ENCODE measurements at places on chromosomes 11 and 22.
A peak's percentile ranks its signal among the peaks of the same experiment; 100 is the strongest.

- no peak for DNase-seq
These were observed 408.7 kb downstream of the BRD1 start for GRCh38 chr22:49418943-49419342.

- DNase-seq, result no peak
These were observed 214.1 kb downstream of the TBC1D22A start for GRCh38 chr22:46976598-46976997.

GRCh38 chr11:76269247-76269646, 62.9 kb upstream of the WNT11 start:
- no peak for DNase-seq

DNA sequence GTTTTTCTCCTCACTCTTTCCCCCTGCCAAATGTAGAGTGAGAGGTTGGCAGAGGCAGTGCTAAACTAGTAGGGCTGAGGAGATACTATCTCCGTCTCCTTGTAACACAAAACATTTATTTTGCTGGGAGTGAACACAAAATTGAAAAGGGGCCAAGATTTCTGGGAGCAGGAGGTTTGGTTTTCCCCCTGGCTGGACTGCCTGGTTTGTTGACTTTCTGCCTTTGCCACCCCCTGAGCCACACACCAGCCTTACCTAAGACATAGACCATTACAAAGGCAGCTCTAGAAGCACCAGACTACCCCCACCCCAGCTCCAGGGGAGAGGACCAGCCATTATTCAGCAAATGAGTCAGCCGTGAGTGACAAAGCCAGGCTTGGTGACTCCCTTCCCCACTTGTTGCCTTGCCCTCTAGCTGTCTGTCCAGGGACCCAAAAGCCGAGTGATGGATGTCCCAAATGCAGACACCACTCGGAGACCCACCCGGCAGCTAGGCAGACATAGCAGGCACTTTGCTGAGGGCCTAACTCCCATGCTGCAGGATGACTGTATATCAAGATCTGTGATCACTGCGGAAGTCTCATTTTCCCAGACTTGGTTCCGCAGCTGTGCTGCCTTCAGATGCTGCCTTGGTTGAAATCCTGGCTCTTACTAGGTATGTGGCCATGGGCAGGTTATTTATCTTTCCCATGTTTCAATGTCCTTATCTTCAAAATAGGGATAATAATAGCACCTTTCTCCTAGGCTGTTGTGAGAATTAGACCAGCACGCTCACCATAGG, 17.7 kb upstream of the CDON start:
- peak; percentile 38 for DNase-seq

GRCh38 chr11:19409307-19409706, 168.6 kb upstream of the E2F8 start:
- no peak for DNase-seq

GRCh38 chr11:1917523-1918435, 1.7 kb upstream of the TNNT3 start:
- DNase-seq, result no peak

DNA sequence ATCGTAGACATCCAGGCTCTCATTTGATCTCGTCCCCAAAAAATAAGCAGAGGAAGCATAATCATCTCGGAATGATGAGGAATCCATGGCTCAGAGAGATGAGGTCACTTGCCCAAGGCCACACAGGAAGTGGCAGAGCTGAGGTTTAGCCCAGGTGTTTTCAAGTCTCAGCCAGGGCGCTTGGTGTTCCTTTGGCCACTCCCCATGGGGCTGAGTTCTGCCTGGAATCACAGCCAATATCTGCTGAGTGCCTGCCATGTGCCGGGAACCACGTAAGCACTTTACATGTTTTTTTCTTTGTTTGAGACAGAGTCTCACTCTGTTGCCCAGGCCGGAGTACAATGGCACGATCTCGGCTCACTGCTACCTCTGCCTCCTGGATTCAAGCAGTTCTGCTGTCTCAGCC, 29.5 kb upstream of the MYH9 start:
- no peak for DNase-seq

GRCh38 chr11:72524711-72525110, 90.4 kb upstream of the CLPB start:
- DNase-seq, result no peak

GRCh38 chr11:122365610-122366360, 249.8 kb upstream of the BLID start:
- DNase-seq, result no peak

GRCh38 chr22:32904044-32904443, 102.5 kb downstream of the TIMP3 start:
- no peak for DNase-seq

DNA sequence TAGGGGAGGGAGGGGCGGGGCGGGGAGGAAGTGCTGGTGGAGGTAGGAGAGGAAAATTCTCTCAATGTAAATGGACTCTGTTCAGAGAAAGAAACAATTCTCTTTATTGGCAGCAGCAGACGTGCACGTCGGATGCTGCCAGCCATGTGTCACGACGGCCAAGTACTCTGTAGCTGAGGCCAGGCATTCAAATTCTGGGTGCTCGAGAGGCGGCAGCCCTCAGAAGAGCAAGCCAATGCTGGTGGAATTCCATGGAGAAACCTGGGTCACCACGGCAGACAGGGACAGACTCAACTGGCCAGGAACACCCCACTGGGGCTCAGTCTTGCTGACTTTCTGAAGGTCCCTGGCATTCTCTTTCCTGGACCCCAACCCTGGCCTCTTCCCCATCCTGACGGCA, 90.8 kb downstream of the ABTB2 start:
- no peak for DNase-seq

- DNase-seq, result no peak
These were observed 54.0 kb downstream of the C11orf91 start for GRCh38 chr11:33646629-33647028.

DNA sequence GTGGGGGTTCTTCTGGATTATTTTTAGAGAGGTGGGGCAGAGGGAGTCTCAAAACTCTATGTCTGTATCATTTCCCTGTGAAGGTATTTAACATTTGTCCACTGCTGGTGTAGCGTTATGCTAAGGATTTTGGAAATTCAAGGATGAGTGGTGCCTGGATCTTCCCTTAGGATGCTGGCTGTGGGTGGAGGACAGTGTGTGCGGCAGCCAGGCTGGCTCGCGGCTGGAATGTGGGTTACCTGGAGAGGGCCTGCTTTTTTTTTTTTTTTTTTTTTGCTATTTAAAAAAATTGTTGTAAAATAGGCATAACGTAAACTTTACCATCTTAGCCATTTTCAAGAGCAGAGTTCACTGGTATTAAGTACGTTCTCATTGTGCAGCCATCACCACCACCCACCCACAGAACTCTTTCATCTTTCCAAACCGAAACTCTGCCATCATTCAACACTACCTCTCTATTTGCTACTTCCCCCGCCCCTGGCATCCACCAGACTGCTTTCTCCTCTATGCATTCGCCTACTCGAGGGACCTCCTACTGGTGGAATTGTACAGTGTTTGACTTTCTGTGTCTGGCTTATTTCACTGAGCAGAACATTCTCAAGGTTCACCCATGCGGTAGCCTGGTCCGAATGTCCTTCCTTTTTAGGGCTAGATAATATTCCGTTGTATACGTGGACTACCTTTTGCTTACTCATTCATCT, 67.1 kb downstream of the PARVB start:
- no peak for DNase-seq

DNA sequence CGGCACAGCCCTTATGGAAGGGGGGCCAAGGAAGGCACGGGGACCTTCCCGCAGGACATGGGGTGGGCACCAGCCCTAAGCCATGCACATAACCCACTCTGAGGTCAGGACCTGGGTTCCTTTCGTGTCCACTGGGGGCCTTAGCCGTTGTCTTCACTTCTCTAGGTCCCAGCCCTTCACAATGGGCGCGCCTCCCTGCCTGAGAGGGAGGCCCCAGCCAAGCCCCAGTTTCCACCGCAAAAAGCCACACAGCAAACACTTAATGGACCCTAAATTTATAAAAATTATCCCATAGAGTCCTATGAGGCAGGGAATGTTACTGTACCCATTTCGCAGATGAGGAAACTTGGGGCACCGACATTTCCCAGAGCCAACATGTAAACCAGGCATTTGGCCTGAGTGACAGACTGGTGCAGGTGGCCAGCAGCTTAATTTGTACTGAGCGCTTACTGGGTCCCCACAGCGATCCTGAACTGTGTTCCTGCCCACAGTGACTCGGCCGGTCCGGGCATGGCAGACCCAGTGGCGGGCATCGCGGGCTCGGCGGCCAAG, 1.2 kb downstream of the GAS2L1 start:
- no peak for DNase-seq
